ENCODE measurements at places on chromosomes 1 and 21. TPM values are rescaled to one million over a fixed set of nuclear protein-coding genes. Genes with fewer than 3 reads are reported as not detected.

UFC1 gene
- polyA plus RNA-seq: 101 TPM

SLC39A1 gene
- polyA plus RNA-seq: 46.8 TPM

PRAMEF18 gene
- not detected for polyA plus RNA-seq

SLC45A1 gene
- polyA plus RNA-seq: 0.68 TPM

ESRRG gene
- polyA plus RNA-seq: 17.9 TPM

PEX10 gene
- polyA plus RNA-seq: 16.3 TPM

HRNR gene
- 0.31 TPM for polyA plus RNA-seq

LCE4A gene
- polyA plus RNA-seq: not detected

ITSN1 gene
- 42.6 TPM for polyA plus RNA-seq

GUCA2A gene
- not detected for polyA plus RNA-seq

ZBTB8B gene
- polyA plus RNA-seq: 0.12 TPM

TUT4 gene
- 108 TPM for polyA plus RNA-seq

COL24A1 gene
- 8.0 TPM for polyA plus RNA-seq

C1orf210 gene
- 0.80 TPM for polyA plus RNA-seq

FAM177B gene
- 0.57 TPM for polyA plus RNA-seq

SPSB1 gene
- 9.9 TPM for polyA plus RNA-seq

FBLIM1 gene
- 38.8 TPM for polyA plus RNA-seq

ISG15 gene
- 13.3 TPM for polyA plus RNA-seq

HES5 gene
- polyA plus RNA-seq: 1.1 TPM

DTL gene
- 8.1 TPM for polyA plus RNA-seq

ENAH gene
- 153 TPM for polyA plus RNA-seq

PAPPA2 gene
- polyA plus RNA-seq: 0.56 TPM

DENND2C gene
- 4.4 TPM for polyA plus RNA-seq

LGALS8 gene
- polyA plus RNA-seq: 27.4 TPM

HDAC1 gene
- 46.5 TPM for polyA plus RNA-seq

GABRD gene
- 0.95 TPM for polyA plus RNA-seq

GIPC2 gene
- 0.84 TPM for polyA plus RNA-seq

CR1L gene
- not detected for polyA plus RNA-seq

ZNF648 gene
- polyA plus RNA-seq: 0.05 TPM
